ENCODE measurements at places on chromosomes 13 and 19.

DNA sequence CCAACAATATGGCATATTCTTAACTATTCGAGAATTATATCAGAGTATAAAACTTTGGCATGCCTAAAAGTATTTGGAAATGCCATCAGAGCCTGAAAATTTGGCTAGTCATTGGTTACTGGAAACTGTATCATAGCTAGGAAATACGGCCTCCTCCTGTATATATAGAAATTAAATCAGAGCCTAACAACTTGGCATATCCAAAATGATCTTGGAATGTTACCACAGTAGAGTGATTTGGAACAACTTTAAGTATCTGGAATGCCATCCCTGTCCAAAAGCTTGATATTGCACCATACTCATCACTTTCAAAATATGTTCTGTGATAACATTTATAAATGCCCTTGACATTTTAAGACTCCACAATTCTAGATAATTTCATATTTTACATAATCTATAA lies 335.8 kb downstream of the SLITRK1 start:
- no peak overlapping the region for H3K4me3 ChIP-seq
- no peaks in the 10 kb centered on the region for H3K27me3 ChIP-seq
- no peak overlapping the region for H3K27ac ChIP-seq
- H3K36me3 ChIP-seq: no peaks in the 10 kb centered on the region

GRCh38 chr19:927780-928401 lies 2.1 kb downstream of the ARID3A start:
- H3K4me3 ChIP-seq: peak overlapping the region; percentile 91
- peak overlapping the region; percentile 88 for H3K27ac ChIP-seq
- peaks cover 59% of the 10 kb centered on the region for H3K4me1 ChIP-seq
- no peaks in the 10 kb centered on the region for H3K27me3 ChIP-seq
- no peak for DNase-seq

- no peaks in the 10 kb centered on the region for H3K27me3 ChIP-seq
- H3K36me3 ChIP-seq: no peaks in the 10 kb centered on the region
- H3K27ac ChIP-seq: no peak overlapping the region
- DNase-seq: no peak
Observed at GRCh38 chr13:108377646-108378206, 108.2 kb downstream of the TNFSF13B start.

DNA sequence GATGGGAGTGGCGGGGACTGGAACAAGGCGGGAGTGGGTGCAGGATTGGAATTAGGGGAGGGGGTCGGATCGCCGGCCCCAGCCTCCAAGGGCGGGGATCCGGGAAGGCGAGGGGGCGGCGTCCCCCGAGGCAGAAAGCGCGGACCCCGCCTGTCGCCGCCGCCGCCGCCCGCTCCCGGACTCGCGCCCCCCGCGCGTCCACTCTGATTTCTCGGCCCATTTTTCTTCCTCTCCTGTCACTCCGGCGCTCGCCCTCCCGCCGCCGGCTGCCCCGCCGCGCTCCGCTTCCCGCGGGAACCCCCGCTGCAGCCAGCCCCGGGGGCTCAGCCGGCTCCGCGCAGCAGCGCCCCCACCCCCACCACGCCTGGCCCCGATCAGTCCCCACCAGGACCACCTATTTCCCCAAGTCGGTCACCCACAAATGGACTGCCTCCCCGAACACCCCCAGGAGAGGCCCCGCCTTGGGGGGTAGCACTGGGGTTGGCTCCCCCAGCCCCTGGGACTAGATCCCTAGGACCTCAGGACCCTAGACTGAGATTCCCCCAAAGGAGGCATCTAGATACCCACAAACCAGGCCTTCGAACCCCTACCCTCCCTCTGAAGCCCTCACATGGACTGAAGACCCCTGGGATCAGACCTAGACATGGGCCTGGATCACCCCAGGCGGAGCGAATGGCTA lies 12.6 kb upstream of the ERFL start:
- H3K27me3 ChIP-seq: peaks cover 64% of the 10 kb centered on the region
- no peaks in the 10 kb centered on the region for H3K36me3 ChIP-seq
- H3K27ac ChIP-seq: no peak overlapping the region
- peak overlapping the region; percentile 67 for H3K4me3 ChIP-seq

- no peaks in the 10 kb centered on the region for H3K27me3 ChIP-seq
- H3K4me1 ChIP-seq: peaks cover 19% of the 10 kb centered on the region
- no peak overlapping the region for H3K4me3 ChIP-seq
- H3K27ac ChIP-seq: no peak overlapping the region
Observed at GRCh38 chr19:50003254-50003788, 21.9 kb downstream of the VRK3 start.

DNA sequence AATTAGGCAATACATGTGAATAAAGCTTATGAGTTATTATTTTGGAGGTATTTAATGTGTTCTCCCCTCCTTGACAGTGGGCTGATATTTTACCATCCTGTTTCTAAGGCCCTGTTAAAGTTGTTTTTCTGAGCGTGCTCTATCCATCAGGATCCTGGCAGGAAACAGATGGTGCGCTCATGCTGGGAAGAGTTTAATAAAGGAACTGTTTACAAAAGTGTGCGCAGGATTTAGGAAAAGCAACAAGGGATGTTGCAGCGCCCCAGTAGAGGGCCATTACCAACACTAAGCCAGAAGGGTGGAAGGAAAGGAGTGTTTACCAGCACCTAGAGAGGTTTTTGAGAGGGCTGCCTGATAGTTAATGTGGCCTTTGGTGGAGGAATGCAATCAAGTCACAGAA lies 374.5 kb downstream of the KCNRG start:
- DNase-seq: no peak
- no peaks in the 10 kb centered on the region for H3K36me3 ChIP-seq
- peaks cover 33% of the 10 kb centered on the region for H3K4me1 ChIP-seq
- peak overlapping the region; percentile 31 for H3K27ac ChIP-seq
- H3K27me3 ChIP-seq: no peaks in the 10 kb centered on the region

DNA sequence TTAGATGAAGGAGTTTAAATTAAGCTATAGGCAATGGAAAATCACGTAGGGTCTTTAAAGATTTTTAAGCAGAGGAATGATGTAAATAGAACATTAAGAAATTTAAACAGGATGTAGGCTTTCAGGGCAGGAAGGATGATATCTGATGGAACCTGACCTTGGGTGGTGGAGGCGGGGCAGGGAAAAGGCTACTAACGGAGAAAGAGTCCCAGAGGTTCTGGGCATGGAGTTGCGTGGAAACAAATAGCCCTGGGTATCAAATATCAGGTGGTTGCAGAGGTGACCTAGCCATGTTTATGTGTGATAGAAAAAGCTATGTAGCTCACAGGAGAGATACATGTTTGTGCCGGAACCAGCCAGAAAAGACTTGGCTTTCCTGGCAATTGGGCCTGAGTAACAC lies 7.8 kb upstream of the CDK8 start:
- no peak overlapping the region for H3K27ac ChIP-seq
- H3K27me3 ChIP-seq: peaks cover 4% of the 10 kb centered on the region
- H3K4me1 ChIP-seq: no peaks in the 10 kb centered on the region
- DNase-seq: no peak
- H3K4me3 ChIP-seq: no peak overlapping the region

DNA sequence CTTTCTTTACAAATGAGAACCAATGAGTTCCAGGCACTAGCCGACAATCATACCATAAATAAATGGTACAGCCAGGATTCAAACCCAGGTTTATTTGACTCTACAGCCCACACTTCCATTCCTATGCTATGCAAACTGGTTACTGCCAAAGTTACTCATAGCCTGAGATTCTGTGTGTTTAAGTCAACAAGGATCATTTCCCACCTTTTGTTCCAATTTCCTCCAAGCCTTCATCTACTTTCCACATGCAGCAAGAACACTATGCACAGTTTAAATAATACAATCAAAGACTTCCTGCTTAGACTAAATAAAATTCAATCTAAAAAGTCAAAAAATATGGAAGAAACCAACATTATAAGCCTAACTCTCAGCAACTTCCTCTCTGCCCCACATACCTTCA lies 59.2 kb upstream of the KLF12 start:
- H3K27me3 ChIP-seq: no peaks in the 10 kb centered on the region
- H3K4me1 ChIP-seq: no peaks in the 10 kb centered on the region
- no peaks in the 10 kb centered on the region for H3K36me3 ChIP-seq
- DNase-seq: no peak
- no peak overlapping the region for H3K27ac ChIP-seq
- H3K4me3 ChIP-seq: no peak overlapping the region

DNA sequence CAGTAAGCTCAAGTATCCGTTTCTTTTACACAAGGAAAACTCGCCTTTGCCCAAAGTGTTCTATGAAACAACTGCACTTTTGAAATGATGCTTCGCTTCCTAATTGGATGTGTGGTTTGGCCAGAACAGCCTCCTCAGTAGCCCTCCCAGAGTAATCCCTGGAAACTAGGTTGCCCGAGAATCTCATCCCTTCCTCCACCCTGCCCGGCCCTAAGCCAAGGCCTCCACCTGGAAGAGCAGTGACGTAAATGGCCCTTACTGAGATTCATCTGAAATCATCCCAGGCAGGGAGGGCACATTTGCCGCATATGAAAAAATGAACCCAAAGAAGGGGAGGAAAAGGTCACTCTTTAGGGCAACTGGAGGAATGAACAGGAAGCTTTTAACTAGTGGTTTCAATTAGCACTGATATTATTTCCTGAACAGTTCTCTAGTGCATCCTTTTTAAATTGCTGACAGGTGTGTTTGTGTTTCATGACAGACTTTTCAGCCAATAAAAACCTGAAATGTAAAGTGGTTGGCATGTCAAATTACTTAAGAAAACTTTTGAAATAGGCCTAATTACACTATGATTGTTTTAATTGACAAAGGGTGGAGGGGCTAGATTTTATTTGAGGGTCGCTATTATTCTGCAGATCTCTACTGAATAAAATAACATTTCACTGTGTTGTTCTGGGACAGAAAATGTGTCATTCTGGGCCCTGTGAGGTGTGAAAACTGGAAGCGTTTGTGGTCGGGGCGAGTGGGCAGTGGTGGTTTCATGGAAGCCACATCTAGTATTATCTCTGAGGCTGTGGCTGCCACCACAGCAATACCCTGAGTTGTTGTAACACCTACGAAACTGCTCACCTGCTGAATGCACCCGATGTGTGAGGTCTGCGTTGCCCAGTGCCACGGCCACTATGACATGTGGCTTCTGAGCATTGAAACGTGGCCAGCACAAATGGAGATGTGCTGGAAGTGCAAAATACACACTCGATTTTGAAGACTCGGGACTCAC lies 112.1 kb downstream of the ZIC5 start:
- no peaks in the 10 kb centered on the region for H3K27me3 ChIP-seq
- no peak overlapping the region for H3K27ac ChIP-seq
- no peaks in the 10 kb centered on the region for H3K4me1 ChIP-seq
- no peaks in the 10 kb centered on the region for H3K36me3 ChIP-seq
- DNase-seq: no peak

DNA sequence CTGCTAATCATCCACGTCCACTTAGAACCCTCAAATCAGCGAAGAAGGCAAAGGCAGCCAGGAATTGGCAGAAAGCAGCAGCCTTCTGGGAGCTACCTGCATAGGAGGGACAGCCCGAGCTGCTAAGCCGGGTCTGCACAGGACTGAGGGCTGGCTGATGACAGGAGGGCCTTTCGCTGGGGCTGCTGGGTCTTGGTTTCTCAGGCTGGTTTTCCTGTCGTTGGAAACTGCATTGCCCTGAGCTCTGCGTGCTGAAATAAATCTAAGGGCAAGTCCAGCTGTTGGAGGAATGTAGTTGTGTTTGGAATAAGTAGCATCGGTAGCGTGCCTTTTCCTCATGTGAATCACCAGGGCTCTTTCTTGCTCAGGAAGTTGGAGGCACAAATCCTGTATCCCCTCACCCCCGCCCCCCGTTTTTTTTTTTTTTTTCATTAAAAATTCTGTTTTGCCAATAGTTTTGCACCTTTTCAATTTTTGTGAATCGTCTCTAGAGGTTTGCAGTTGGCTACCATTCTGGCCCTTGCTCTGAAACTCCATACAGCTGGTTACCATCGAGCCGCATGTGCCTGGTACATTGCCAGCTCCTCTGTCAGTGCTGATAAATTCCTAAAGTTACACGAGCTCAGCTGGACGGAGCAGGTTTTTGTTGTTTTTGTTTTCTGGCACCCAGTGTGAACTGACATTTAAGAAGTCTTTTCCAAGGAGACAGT lies 193.9 kb upstream of the RNF113B start:
- DNase-seq: peak; percentile 59
- H3K4me3 ChIP-seq: no peak overlapping the region
- H3K4me1 ChIP-seq: peaks cover 14% of the 10 kb centered on the region
- H3K27me3 ChIP-seq: no peaks in the 10 kb centered on the region
- peak overlapping the region; percentile 19 for H3K27ac ChIP-seq
- peaks cover 17% of the 10 kb centered on the region for H3K36me3 ChIP-seq

GRCh38 chr13:20258963-20259288 lies 26.8 kb upstream of the GJB6 start:
- no peaks in the 10 kb centered on the region for H3K4me1 ChIP-seq
- peaks cover 3% of the 10 kb centered on the region for H3K27me3 ChIP-seq
- no peak overlapping the region for H3K27ac ChIP-seq
- H3K36me3 ChIP-seq: no peaks in the 10 kb centered on the region

DNA sequence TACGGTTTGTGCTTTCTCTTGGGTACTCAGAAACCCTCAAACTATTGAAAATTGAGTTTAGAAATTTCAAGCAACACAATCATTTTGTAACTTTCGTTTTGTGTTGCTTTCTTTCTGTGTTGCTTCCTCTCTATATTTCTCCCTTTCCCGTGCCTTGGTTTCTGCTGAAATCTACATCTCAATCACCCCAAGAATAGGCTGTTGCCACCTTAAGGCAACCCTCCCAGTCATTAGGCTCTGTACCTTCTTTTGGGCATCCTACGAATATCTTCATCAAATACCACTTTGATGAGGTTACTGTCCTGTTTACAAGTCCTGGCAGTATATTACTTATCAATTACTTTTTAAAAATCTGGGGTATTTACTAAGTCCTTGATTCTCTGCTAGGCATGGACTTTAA lies 621.6 kb downstream of the GPC6 start:
- no peaks in the 10 kb centered on the region for H3K36me3 ChIP-seq
- DNase-seq: no peak
- H3K4me1 ChIP-seq: no peaks in the 10 kb centered on the region

- H3K27me3 ChIP-seq: no peaks in the 10 kb centered on the region
- peak; percentile 84 for DNase-seq
- peaks cover 35% of the 10 kb centered on the region for H3K36me3 ChIP-seq
- H3K4me3 ChIP-seq: peak overlapping the region; percentile 97
- H3K4me1 ChIP-seq: peaks cover 44% of the 10 kb centered on the region
Observed at GRCh38 chr19:58279042-58279924, 528 bp downstream of the ZNF8 start.

DNA sequence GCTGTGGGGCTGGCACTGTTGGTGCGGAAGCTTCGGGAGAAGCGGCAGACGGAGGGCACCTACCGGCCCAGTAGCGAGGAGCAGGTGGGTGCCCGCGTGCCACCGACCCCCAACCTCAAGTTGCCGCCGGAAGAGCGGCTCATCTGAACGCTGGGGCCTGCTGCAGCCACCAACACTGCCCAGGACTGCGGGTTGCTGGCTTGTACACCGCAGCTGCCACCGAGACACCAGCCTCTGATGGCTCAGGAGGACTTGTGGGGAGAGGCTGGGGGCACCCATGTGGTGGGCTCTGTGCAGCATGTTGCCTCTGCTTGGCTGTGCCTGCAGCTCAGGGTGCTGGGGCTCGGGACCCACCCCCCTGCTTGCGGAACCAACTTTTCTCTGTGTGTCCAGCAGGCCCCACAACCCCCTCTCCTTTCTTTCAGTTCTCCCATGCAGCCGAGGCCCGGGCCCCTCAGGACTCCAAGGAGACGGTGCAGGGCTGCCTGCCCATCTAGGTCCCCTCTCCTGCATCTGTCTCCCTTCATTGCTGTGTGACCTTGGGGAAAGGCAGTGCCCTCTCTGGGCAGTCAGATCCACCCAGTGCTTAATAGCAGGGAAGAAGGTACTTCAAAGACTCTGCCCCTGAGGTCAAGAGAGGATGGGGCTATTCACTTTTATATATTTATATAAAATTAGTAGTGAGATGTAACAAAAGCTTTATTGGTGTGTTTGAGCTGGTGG lies 2.6 kb downstream of the CRB3 start:
- DNase-seq: no peak
- no peak overlapping the region for H3K27ac ChIP-seq
- peaks cover 6% of the 10 kb centered on the region for H3K4me1 ChIP-seq
- no peak overlapping the region for H3K4me3 ChIP-seq
- no peaks in the 10 kb centered on the region for H3K36me3 ChIP-seq
